ENCODE measurements at places on chromosomes 12 and 14.

GRCh38 chr14:66137081-66137480 lies 349.1 kb upstream of the CCDC196 start:
- DNase-seq, result no peak

DNA sequence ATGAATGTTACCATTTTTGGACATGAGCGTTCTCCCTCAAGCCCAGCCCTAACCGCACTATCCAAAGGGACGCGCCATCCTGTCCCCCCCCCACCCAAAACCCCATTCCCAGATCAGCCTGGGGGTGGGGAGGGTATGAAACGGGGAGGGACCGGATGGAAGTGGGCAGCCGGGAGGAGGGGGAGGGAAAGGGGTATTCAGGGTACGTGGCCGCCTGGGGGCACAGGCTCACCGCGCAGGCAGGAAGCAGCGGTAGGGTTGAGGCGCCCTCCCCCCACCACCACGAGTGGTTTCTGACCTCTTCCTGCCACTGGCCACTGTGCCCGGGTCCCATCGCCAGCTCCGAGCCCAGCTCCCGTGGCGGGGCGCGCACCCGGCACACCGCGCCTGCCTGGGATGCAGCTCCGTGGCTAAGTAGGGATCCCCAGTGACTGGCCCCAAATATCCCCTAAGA lies 1.4 kb downstream of the ACTN1 start:
- peak; percentile 32 for DNase-seq

- peak; percentile 30 for DNase-seq
Measured at GRCh38 chr14:49966304-49966809, 73.5 kb downstream of the ARF6 start.

DNA sequence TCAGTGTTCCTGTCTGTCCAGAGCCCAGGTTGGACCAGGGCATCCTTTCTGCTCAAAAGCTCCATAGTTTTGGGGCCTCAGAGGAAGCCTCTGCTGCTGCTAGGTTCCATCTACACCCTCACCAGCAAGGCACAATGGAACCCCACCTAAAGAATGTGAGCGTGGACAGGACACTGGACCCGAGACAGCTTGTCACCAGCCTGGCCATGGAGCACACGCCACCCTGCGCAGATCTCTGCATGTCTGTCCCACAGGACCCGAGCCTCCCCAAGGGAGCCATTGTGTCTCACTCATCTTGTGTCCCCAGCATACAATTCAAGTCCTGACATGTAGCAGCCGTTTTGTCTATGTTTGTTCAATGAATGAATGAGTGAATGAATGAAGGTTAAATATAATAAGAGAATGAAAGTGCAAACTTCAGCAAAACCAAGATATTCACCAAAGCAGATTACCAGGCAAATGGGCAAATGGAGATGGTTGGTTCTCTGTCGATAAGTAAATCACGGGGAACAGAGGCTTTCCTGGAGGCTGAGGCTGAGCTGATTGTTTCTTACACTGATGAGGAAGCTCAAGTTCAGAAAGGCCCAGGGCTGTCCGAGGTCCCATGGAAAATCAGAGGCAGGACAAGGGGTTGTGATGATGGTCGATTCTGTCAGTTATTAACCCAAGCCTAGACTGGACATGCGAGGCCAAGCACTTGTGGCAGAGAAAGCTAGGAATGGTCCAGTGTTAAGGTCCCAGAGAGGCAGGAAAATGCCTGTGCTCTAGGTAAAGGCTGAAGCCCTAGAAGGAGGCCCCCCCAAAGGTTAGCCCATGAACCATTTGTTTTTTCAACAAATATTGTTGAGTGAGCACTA lies 27.0 kb downstream of the SERPINA3 start:
- peak; percentile 27 for DNase-seq

DNA sequence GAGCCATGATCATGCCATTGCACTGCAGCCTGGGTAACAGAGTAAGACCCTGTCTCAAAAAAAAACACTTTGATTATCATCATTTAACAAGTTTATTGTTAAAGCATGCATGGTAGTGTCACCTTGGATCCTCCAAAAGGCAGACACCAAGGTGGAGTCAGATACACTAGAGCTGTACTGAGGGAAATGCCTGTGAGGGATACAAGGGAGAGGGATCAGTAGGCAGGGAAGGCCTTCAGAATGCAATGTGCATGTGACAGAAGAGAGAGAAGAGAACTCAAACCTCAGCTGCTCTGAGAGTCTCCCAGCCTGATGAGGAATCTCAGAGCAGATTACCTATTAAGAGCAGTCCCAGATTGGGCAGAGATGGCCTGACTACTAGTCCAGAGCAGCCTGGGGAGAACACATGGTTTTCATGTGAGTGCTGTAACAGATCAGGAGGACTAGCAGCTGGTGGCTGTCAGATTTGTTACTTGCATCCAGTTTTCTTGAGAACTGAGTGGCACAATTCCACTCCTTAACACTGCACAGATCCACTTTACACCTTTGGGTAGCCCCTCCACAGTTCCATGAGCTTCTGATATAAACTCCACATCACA lies 38.0 kb upstream of the A2ML1 start:
- no peak for DNase-seq

- no peak for DNase-seq
Measured at GRCh38 chr12:124236625-124237031, 58.3 kb upstream of the RFLNA start.

DNA sequence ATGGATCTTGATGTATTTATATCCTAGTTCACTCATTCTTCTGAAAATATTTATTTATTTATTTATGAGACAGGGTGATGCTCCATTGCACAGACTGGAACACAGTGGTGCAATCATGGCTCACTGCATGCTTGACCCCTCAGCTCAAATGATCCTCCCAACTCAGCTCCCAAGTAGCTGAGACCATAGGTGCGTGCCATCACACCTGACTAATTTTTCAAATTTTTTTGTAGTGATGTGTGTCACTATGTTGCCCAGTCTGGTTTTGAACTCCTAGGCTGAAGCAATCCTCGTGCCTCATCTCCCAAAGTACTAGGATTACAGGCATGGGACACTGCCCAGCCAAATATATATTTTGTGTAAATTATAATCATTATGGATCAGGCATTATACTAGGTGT lies 595.6 kb upstream of the ATP2B1 start:
- no peak for DNase-seq

- no peak for DNase-seq
Measured at GRCh38 chr12:55467836-55468235, 2.1 kb downstream of the OR6C70 start.

- no peak for DNase-seq
Measured at GRCh38 chr14:51020024-51020710, 74.7 kb downstream of the TRIM9 start.

GRCh38 chr14:50920482-50921230 lies 23.6 kb downstream of the PYGL start:
- no peak for DNase-seq
